A172 (cell line): ENCODE measurements at places on chromosomes 3 and 15. TPM values are rescaled to one million over a fixed set of nuclear protein-coding genes. Genes with fewer than 3 reads are reported as not detected.

GRCh38 chr3:77298417-77298816 lies 258.5 kb downstream of the ROBO2 start:
- no peak for DNase-seq

GRCh38 chr15:25624504-25625177 lies 185.8 kb upstream of the UBE3A start:
- no peak for DNase-seq

DNA sequence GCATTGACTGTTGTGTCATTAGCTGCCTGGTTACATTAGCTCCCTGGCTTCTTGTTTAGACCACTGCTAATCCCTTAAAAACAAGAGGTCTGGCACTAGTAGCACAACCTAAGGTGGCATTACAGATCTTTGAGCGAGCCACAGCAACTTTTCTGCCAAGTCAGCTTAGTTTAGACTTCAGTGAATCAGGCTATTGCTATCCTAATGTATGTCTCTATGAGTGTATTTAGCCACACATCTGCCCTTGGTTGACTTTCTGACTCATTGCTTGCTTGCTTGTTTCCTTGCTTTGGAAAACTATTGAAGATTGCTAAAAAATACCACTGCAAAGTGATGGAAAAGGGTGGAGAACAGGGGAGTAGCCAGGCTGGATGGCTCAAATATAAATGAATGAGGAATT lies 50.2 kb downstream of the CHP1 start:
- peak; percentile 78 for DNase-seq

- peak; percentile 38 for DNase-seq
Observed at GRCh38 chr3:43773273-43774094, 82.7 kb downstream of the ABHD5 start.

DNA sequence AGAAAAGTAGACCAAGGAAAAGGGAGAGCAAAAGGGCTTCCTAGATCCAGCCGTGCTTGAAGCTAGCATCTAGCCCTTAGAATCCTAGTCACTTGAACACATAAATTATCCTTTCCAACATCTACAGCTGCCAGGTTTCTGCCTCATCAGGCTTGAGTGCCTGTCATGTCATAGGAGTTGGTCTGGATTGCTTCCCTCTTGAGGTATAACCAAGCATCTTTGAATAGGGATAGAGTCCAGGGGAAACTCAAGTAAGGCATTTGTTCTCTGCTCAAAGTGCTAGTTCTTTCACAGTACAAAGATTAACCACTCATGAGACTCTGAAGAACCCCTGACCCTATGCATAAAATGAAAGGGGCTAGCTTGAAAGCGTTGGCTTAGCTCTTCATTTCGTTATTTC lies 72.3 kb downstream of the SLCO3A1 start:
- no peak for DNase-seq

- DNase-seq = no peak
Observed at GRCh38 chr15:62497356-62497755, 332.3 kb upstream of the C2CD4B start.

- peak; percentile 10 for DNase-seq
Observed at GRCh38 chr15:74906067-74906449, 593 bp downstream of the FAM219B start.

GRCh38 chr3:101780661-101781060 lies 1.6 kb downstream of the NXPE3 start:
- peak; percentile 56 for DNase-seq

DNA sequence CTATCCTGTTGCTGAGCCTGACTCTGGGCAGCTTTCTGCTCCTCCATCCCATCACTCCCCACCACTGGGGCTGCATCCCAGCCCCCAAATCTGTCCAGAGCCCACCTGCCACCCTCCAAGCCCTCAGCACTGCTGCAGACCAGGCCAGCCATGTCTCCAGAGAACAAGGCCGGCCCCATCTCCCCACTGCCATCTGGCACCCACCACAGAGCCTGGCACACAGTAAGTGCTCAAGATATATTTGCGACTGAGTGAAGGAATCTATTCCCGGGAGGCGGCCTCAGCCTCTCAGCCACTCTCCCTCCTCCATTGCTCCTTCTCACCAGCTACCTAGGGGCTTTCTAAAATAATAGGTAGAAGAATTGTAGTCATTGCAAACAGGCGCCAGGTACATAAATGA lies 4.8 kb downstream of the PLXND1 start:
- no peak for DNase-seq

DNA sequence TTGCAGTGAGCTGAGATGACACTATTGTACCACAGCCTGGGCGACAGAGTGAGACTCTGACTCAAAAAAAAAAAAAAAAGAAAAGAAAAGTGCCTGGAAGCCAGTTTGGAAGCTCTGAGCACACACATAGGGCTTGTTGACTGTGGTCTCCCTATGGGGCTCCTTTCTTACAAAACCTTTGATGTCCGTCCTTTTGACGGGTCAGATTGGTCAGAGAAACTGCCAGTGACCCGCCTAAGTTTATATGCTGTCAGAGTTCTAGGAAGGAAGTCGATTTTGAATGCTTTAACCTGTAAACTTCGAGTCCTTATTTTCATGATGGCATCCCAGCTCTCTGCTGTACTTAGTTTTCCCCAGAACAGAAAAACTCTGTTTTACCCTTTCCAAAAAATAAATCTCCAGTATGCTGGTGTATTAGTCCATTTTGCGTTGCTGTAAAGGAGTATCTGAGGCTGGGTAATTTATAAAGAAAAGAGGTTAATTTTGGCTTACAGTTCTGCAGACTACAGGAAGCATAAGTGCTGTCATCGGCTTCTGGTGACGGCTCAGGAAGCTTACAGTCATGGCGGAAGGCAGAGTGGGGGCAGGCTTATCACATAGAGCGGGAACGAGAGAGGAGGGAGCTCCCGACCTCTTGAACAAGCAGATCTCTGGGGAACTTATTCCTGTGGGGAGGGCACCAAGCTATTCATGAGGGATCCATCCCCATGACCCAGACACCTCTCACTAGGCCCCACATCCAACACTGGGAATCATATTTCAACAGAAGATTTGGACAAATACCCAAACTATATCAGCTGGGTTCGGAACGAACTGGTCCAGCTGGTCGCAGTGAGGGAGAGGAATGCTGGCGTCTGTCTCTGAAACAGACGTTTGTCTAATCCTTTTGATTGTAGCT lies 72.3 kb downstream of the LMLN start:
- DNase-seq = no peak

GRCh38 chr15:83446904-83447709 lies at the start of gene SH3GL3:
TSS of gene SH3GL3 (plus strand) at chr15:83447341. CDS start at chr15:83447534, 193 bp downstream.
- DNase-seq = peak; percentile 58

DNA sequence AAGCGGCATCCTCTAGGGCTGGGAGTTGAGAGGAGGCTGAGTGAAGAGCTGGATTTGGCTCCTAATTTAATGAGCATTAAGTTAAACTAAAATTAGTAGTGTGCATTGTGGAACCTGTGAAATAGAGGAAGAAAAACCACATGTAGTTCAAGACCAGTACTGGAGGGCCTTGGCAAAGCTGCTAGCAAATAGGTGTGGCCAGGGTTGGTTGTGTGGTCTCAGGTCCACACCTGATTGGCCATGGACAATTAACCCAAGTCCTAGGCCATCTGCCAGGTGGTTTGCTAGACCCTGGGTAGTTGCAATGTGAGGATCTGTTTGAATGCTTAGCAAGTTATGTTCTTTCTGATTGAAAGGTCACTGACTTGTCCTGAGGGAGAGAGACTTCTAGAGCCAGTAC lies 275.5 kb downstream of the PDCD6IP start:
- no peak for DNase-seq

- peak; percentile 48 for DNase-seq
Observed at GRCh38 chr15:85010386-85011159, 28.9 kb downstream of the PDE8A start.

DNA sequence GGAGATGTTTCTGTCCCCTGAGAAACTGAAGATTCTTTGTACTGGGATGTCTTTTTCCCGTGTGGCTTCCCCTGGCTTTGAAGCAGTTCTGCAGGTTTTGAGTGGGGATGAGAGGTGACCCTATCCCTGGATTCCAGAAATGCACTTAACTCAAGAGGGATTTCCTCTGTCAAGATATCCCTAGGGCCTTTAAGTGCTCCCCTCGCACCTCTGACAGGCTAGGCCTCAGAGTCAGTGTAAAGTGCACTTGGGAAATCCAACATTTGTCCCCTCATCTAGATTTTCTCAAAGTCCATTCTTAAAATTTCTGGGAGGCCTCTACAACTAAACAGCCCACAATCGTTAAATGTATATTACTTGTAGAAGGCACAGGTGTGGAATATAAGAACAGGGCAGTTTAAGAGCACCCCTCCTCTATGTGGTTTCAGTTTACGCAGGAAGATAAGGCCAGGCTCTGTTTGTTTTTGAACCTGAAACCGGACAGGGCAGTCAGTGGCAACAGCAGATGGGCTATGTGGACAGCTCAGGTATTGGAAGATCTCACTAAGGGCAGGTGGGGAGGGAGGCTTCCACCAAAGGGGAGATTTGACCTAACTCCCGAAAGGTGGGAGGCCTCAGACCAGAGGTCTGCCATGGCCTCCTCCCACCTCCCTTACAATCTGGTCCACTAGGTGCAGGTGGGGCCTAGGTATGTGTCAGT lies 4.8 kb downstream of the C3orf52 start:
- no peak for DNase-seq

DNA sequence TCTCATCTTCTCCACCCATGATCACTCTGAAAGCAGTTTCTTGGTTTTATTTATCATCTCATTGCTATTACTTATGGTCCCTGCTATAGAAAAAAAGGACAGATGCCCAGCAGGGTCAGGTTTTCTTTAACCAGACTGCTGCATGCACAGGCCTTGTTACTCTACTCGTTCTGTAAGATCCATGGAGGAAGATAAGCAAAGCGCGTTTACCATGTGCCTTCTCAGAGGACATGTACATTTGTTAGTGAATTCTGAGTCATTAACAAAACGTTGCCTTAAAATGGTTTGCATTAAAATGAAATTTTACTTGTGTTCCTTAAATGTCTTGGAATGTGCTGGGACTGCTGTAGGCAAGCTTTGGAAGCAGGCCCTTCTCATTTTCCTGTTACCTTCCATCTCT lies 657.3 kb upstream of the KCNMB2 start:
- DNase-seq = no peak

DNA sequence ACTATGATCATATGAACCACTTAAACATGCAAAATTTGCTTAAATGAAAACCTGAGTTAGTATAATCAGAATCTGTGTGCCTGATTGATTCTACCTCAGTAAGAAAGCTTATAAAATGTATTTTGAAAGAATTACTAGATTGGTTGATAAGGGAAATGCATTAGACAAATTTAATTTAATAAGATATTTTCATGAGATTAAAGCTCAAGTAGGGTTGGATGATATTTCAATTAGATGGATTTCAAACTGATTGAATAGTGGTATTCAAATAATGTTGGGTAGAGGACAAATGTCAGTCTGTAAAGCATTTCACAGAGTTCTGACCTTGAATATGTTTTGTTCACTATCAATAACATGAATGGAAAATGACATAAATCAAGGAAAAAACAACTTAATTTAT lies 780.4 kb upstream of the ALCAM start:
- no peak for DNase-seq

DNA sequence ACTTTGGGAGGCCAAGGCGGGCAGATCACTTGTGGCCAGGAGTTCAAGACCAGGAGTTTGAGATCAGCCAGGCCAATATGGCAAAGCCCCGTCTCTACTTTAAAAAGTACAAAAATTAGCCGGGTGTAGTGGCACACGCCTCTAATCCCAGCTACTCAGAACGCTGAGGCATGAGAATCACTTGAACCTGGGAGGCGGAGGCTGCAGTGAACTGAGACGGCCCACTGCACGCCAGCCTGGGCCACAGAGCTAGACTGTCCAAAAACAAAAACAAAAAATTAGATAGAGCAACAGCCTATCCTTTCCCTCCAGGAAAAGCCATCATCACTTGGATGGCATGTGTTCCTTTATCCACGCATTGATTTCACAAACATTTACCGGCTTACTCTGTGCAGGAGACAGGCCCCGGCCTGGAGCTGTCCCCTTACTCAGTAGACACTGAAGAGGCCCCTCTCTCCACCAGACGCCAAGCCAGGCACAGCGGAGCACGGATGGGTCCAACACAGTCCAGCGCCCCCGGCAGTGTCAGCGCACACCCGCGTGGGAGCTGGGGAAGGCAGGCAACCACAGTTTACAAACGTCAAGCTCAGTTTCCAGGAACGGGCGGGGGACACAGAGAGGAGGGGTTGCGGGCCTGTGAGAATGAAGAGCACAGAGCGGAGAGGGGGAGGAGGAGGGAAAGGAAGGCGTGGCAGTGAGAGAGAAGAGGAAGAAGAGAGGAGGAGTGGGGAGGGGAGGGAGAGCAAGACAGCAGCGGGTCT lies 3.1 kb downstream of the GP5 start:
- no peak for DNase-seq

GRCh38 chr3:66028457-66028856 lies 10.3 kb downstream of the MAGI1 start:
- DNase-seq = no peak

DNA sequence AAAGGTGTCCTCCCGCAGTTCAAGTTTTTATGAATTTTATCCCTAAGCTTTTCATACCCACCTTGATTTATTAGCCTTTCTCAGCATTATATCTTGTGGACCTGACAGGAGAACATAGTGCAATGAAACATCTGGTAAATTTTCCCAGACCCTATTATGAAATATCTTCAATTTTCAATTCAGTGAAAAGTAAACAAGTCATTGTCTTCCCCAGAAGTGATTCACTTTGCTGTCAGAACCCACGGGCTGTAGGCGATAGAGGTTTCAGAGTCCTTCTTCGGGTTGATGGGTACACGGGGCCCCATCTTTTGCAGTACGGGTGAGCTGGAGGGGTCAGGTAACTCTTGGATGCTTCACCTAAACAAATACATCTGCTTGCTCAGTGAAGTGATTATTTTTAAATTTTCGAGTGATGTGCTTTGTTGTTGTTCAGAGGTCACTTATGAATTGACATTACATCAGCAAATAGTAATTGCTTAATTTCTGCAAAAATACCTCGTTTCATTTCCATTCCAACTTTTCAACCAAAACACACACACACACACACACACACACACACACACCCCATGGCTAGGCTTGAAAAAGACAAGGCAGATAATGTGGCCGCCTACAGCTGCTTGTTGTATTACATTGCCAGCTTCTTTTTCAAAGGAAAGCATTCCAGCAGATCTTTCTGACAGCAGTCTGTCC lies 102.9 kb downstream of the SEMA6D start:
- no peak for DNase-seq

DNA sequence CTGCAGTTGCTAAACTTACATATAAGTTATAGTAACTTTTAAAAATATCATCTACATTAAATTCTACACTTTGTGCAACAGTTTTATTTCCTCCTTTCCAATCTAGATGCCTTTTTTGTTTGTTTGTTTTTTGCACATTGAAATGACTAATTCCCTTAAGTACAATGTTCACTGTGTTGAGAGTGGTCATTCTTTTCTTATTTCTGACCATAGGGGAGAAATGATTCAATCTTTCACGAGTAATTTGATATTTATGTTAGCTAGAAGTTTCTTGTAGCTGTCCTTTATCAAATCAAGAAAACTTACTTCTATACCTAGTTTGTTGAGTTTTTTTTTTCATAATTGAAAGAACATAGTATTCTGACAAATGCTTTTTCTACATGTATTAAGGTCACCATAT lies 85.0 kb upstream of the CBLB start:
- no peak for DNase-seq

CXCR6 gene
- total RNA-seq = not detected in 2 replicates

ISG20 gene
- total RNA-seq = 3.8 and 7.7 TPM in 2 replicates

CHST2 gene
- total RNA-seq = 2.7 and 5.6 TPM in 2 replicates

MYL3 gene
- total RNA-seq = 0.57 and 1.3 TPM in 2 replicates

ROPN1 gene
- 0.14 TPM in 1 of 2 replicates, not detected in the other for total RNA-seq

SLC7A14 gene
- total RNA-seq = not detected in 2 replicates

RNF13 gene
- 38.0 and 49.5 TPM in 2 replicates for total RNA-seq

ARRDC4 gene
- total RNA-seq = 1.7 and 2.5 TPM in 2 replicates

SCG5 gene
- total RNA-seq = 0.76 and 3.9 TPM in 2 replicates

TRAIP gene
- total RNA-seq = 12.8 and 16.1 TPM in 2 replicates

CCR3 gene
- total RNA-seq = not detected in 2 replicates
